Stimulated activated CD8-positive, alpha-beta memory T cell treated with anti-CD3 and anti-CD28 coated beads, Interleukin-2, amount 100 ng/mL, for 1 hour (primary cell): ENCODE measurements at places on chromosomes 6 and 20.

GRCh38 chr6:112883095-112883494 lies 536.0 kb downstream of the RFPL4B start:
- DNase-seq = no peak

GRCh38 chr6:30578051-30578450 lies 6.8 kb downstream of the ABCF1 start:
- DNase-seq = no peak

- DNase-seq = no peak
Measured at GRCh38 chr20:14556206-14556605, 218.8 kb upstream of the FLRT3 start.

- no peak for DNase-seq
Measured at GRCh38 chr6:25550631-25551030, 101.4 kb upstream of the SCGN start.

GRCh38 chr6:2641044-2641725 lies 109.5 kb downstream of the MYLK4 start:
- DNase-seq = no peak
